Activated CD4-positive, alpha-beta T cell treated with anti-CD3 and anti-CD28 coated beads, Interleukin-2, amount 10 ng/mL, durations not matched to agents 24 days and 14 days (primary cell): ENCODE measurements at places on chromosomes 4 and X. TPM values are rescaled to one million over a fixed set of nuclear protein-coding genes. Genes with fewer than 3 reads are reported as not detected.

GRCh38 chr4:35151816-35152572 is 1092.3 kb downstream of the ARAP2 start:
- DNase-seq, result no peak

DNA sequence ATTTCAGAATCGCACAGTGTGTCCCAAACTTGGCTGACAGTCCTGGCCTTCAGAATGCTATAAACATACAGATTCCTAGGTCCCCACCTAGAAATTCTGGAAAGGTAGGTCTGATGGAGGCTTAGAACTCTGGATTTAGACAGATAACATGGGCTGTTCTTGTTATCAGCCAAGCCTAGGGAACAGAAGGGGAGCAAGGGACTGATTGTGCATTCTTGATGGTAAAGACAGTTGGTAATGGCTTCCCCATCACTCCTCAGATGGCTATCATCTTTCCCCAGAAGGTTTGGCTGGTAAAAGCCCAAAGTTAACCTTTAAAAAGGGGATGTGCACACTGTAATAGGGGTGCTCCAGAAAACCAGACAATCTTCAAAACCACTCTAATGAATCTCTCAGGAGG is 35.7 kb downstream of the DIPK2B start:
- no peak for DNase-seq

DNA sequence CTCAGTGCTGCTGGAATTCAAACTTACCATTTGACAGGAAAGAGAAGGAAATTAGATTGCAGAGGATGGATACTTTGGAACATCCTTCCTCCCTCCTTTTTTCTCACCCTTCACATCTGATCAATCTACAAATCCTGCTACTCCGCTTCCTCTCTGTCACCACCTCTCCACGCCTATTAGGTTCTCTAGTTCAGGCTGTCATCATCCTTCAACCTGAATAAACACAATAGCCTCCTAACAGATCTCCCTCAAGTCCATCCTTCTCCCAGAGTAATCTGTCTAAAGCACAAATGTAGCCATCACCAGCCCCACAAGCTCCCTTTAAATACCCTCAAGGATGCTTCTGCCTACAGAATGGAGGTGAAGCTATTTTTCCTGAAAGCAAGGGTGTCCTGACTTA is 20.0 kb upstream of the SLAIN2 start:
- DNase-seq, result no peak

HTN1 gene
- not detected in 2 replicates for total RNA-seq
